Uterus (tissue), 4 donors: ENCODE measurements at places on chromosomes 5 and 9. TPM values are rescaled to one million over a fixed set of nuclear protein-coding genes. Genes with fewer than 3 reads are reported as not detected.

The SMIM33 gene
- total RNA-seq: not detected

The IL31RA gene
- not detected for total RNA-seq

The PLPP6 gene
- total RNA-seq: 5.6 TPM

The DND1 gene
- 2.6 TPM for total RNA-seq

The HTR4 gene
- total RNA-seq: not detected

The PCDHB2 gene
- total RNA-seq: not detected

The PTPN3 gene
- total RNA-seq: 0.29 TPM

The IRGM gene
- total RNA-seq: not detected

The KCNIP1 gene
- total RNA-seq: 1.3 TPM

The SMIM32 gene
- not detected for total RNA-seq

The PCDHGA7 gene
- 10.5 TPM for total RNA-seq

The CYSRT1 gene
- 0.34 TPM for total RNA-seq

The GFPT2 gene
- 23.6 TPM for total RNA-seq

The C9orf50 gene
- not detected for total RNA-seq

The RXRA gene
- 84.6 TPM for total RNA-seq

The MCTP1 gene
- 28.5 TPM for total RNA-seq

The PCDHGA8 gene
- total RNA-seq: 9.0 TPM

The PCDHB15 gene
- 17.8 TPM for total RNA-seq

The PCSK1 gene
- 0.14 TPM for total RNA-seq

The HMCN2 gene
- total RNA-seq: 38.7 TPM

The CYLC2 gene
- total RNA-seq: not detected

The ACSL6 gene
- not detected for total RNA-seq

The KIF4B gene
- total RNA-seq: not detected

The ACOT12 gene
- not detected for total RNA-seq

The KLHL3 gene
- total RNA-seq: 7.4 TPM

The COL23A1 gene
- total RNA-seq: 0.85 TPM

The ALDH1A1 gene
- total RNA-seq: 197 TPM

The SPATA9 gene
- 0.34 TPM for total RNA-seq

The ELOVL7 gene
- 1.3 TPM for total RNA-seq

The SNAPC4 gene
- total RNA-seq: 4.7 TPM

The NUDT12 gene
- 10.6 TPM for total RNA-seq

The CDH9 gene
- total RNA-seq: not detected

The ITGA1 gene
- total RNA-seq: 91.9 TPM

The GABRA6 gene
- not detected for total RNA-seq

The PCDHA8 gene
- not detected for total RNA-seq

The TAF11L5 gene
- total RNA-seq: not detected

The HACD4 gene
- 0.77 TPM for total RNA-seq

The KIF20A gene
- total RNA-seq: not detected

The ENHO gene
- total RNA-seq: 2.2 TPM

The ZNF300 gene
- total RNA-seq: 6.8 TPM

The LHX3 gene
- total RNA-seq: not detected

The PCDHB4 gene
- 0.59 TPM for total RNA-seq

The HRH2 gene
- total RNA-seq: not detected

The NSG2 gene
- not detected for total RNA-seq
